ENCODE measurements at places on chromosomes 4 and X.
A peak's percentile ranks its signal among the peaks of the same experiment; 100 is the strongest.

DNA sequence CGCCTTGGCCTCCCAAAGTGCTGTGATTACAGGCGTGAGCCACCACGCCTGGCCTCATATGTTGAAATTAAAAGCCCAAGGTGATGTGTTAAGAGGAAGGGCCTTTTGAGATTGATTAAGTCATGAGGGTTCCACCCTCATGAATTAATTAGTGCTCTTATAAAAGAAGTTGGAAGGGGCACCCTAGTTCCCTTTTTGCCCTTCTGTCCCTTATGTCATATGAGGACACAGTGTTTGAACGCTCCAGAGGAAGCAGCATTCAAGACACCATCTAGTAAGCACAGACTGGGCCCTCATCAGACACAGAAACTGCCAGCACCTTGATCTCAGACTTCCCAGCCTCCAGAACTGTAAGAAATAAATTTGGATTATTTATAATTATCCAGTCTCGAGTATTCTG, 5.1 kb upstream of the APLN start:
- DNase-seq: no peak

- DNase-seq: no peak
Observed at GRCh38 chr4:26992657-26993361, 132.2 kb downstream of the STIM2 start.

GRCh38 chr4:2634014-2634413, 97.6 kb downstream of the FAM193A start:
- DNase-seq: no peak

DNA sequence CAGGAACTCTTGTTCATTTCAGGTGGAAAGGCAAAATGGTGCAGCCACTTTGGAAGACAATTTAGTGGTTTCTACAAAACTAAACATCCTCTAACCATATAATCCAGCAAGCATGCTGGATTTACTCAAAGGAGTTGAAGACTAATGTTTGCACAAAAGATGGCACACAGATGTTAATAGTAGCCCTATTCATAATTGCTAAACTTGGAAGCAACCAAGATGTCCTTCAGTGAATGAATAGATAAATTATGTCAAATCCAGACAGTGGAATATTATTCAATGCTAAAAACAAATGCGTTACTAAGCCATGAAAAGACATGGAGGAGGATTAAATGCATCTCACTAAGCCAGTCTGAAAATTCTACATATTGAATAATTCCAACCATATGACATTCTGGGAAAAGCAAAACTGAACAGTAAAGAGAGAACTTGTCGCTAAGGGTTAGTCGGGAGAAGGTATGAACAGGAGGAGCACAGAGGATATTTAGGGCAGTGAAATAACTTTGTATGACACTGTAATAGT, 48.2 kb upstream of the PCDH7 start:
- DNase-seq: no peak

GRCh38 chr4:80237992-80238391, 28.5 kb upstream of the FGF5 start:
- no peak for DNase-seq

DNA sequence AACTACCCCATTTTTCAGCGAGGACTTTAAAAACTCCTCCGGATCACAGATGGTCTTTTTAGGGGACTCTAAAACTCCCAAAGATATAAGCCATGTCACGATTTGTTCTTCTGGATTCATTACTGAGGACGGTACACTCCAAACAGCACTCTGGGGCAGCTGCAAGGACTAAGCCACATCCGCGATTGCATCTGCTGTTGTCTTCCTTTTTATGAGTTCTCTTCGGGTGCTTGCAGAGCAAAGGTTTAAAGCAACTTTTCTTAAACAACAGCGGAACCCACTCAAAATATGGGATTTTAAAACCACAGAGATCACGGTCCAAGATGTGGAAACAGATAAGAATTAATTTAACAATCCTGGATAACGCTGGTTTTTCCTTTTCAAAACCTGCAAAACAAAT, at the start of gene ARHGEF6:
Gene ARHGEF6 (minus strand): TSS at position 170 of the 400 bp plus-strand sequence. CDS start 50 bp downstream, at position 120.
- peak; percentile 27 for DNase-seq

- no peak for DNase-seq
Observed at GRCh38 chrX:79361192-79361870, 5.8 kb downstream of the ITM2A start.

DNA sequence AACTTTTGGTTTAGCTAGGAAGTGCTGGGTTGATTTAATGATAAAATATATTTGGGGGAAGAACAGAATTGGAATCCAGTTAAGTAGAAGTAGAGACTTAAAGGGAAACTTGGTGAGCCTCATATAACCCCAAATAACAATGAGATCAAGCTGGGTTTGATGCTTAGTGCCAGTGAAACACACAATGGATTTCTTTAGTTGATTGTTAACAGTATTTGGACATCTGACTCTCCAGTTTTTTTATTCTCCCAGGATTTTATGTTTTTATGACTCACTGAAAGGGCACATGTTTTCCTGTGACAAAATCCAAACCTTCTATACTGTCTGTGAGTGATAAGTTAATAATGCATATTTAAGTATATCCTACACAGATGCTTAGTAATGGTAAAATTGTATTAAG, 2.7 kb upstream of the NEUROG2 start:
- no peak for DNase-seq

DNA sequence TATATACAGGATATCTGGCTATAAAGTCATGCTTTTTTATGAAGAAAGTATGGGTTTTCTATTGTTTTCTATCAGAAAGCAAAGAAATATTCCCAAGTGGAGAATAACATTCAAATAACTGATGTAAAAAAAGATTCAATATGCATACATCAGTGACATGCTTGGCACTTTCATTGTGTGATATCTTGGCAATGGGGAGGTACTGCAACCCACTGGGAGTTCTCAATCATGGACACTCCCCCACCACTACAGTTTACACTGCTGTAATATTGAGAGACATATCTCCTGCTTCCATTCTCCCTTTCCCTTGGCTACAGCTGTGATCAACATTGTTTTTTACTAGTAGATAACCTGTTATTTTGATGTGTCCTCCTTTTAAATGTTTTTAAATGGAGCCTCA, 257.8 kb downstream of the CAMK2D start:
- no peak for DNase-seq

DNA sequence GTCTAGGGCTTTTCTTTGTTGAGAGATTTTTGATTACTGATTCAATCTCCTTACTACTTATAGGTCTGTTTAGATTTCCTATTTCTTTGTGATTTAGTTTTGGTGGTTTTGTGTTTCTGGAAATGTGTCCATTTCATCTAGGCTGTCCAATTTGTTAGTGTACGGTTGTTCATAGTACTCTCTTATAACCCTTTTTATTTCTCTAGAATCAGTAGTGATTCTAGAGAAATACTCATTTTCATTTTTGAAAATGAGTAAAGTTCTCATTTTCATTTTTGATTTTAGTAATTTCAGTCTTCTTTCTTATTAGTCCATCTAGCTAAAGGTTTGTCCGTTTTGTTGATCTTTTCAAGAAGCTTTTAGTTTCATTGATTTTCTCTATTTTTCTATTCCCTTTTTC, 7.5 kb downstream of the IL13RA1 start:
- no peak for DNase-seq

DNA sequence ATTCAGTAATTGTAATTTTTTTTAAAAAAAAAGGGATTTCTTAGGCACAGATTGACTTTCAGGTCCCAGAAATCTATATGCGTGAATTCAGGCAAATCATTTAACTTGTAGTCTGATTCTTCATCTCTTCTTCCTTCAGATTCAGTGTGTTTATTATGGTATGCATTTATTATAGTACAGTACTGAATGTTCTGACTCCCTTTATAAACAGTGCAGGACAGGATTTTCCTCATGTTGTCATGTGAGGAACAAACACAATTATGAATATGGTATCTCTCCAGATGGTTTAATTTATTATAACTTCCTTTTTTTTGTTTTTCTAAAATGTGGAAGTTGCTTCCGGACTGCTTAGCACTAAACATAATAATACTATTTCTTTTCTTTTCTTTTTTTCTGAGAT, 54.2 kb downstream of the RPS3A start:
- no peak for DNase-seq

DNA sequence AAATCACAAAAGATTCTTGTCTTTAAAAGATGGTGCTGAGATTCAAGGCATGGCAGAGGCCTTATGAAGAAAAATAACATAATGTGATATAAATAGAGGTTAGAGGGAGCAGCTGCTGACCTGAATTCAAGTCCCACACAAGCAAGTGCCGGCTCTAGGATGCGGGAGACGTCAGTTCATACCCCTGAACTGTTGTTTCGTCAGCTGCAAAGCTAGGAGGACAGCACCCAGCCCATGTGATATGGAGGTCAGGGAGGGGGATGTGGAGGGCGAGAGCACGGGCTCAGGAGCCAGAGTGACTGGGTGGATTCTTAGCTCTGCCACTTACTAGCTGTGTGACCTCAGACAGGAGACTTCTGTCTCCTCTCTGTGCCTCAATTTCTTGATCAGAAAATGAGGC, 77.9 kb downstream of the JAKMIP1 start:
- DNase-seq: no peak

DNA sequence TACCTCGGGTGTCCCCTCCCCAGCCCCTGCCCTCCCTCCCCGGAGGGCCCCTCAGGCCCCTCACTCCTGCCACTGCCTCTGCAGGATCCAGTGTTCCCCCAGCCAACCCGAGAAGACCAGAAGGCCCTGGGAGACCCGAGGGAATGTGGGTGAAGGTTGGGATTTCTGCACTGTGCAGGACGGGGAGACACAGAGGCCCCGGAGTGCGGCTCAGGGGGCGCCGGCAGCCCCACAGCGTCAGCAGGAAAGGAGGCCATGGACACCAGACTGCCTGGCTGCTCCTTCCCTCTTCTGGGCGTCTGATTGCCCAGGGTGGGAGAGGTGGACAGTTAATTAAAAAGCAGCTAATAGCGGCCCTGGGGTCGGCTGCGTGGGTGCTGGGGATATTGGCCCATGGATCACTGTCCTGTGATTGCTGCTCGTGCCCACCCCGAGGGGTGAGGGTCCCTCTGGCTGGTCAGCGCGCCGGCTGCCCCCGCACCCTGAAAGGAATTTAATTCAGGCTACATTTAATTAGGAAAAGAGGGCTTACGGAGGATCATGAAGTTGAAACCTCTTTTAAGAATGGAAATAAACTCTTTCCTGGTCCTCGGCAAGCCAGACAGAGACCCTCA, 57.8 kb upstream of the NKX1-1 start:
- DNase-seq: no peak

- DNase-seq: no peak
Observed at GRCh38 chr4:25810461-25811373, 52.1 kb downstream of the SEL1L3 start.

DNA sequence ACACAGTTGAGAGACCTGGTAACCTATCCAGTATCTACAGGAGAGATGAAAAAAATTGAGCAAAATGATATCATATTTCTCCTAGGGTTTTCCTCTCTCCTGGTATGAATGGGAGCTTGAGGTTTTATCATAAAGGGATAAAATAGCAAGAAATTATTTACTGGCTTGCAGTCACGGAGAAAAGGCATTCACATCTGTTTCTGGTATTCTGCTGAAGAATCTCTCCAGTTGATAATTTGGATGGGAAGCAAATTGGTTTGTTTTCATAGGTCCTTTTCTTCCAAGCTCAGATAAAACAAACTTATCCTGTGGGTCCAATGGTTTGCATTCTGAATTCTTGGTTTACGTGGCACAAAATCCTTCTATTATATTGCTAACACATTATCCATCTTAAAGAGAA, 83.1 kb upstream of the GYPA start:
- DNase-seq: no peak

DNA sequence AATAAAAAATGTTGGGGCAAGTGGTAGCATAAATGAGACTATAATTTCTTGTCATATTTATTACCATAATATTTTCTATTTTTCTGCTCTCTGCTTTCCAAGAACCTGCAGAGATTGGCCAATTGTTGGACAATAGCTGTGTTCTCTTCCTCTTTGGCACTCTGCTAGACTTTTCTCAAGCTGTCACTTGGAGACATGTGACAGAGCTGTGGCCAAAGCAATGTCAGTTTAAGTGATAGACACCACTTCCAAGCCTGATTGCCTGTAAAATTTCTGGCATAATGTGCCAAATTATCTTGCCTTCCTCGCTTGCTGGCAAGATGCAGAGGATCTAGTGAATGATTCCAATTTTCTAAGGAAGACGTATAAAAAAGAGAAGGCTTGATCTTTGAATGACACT, 162.2 kb upstream of the NDST4 start:
- DNase-seq: no peak

GRCh38 chr4:152143806-152144205, 383.0 kb upstream of the GATB start:
- DNase-seq: no peak

- DNase-seq: peak; percentile 39
Observed at GRCh38 chr4:101418055-101418454, 70.7 kb upstream of the PPP3CA start.

DNA sequence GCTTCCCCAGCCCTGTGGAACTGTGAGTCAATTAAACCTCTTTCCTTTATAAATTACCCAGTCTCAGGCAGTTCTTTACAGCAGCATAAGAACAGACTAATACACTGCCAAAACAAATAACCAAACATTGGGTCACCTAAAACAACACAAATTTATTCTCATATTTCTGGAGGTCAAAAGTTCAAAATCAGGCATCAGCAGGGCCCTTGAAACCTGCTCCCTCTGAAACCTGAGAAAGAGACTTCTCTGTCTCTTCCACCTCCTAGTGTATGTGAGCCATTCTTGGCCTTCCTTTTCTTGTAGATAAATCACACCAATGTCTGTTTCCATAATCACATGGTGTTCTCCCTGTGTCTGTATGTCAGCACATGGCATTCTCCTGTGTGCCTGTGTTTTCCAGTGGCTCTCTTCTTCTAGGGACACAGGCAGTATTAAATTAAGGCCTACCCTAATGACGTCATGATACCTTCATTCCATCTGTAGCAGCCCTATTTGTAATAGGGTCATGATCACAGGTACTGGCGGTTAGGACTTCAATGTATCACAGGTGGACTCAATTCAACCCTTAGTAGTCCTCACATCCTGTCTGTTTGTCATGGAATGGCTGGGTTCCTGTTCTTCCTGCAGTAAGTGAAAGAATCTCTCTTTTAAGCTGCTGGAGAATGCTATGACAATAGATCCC, 147.3 kb upstream of the CLNK start:
- DNase-seq: no peak

DNA sequence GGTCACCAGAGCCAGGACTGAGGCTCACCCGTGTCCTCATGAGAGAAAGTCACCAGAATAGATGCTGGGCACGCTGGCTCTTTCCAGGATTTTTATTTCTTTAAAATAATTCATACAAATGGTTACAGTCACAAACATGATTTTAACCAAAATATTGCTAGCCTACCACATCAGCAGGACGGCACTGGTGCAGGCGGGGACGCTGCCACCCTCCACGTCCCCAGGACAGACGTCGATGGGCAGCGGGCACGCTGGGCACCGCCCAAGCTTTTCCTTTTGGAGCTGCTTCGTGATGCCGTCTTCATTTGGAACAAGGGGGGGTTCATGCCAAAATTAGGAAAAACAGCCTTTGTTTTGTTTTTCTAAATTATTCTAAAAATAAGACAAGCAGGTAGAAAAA, 37.6 kb downstream of the CTBP1 start:
- DNase-seq: no peak

DNA sequence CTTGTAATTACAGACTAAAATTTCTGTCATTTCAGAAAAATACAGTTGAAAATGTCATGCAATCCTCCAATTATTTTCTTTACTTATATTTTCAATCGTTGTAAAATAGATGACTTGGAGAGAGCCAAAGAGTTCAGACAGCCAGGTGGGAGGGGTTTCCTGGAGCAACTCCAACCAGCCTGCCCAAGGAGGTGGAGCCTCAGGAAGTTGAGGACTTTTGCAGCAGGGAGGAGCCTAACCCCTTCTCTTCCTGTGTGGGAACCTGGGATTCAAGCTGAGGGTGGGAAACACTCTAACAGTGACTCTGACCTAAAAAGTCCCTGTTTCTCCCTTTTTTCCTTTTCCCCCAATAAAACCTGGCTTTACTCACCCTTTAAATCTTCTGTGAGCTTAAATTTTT, 72.2 kb upstream of the GABRG1 start:
- no peak for DNase-seq

All from NK-92 treated with Interleukin-12 subunit alpha and Interleukin-12 subunit beta, amount 100 ng/mL, for 24 hours (cell line).